Left renal cortex interstitium (tissue), 4 donors: ENCODE measurements at places on chromosomes 12 and 14. TPM values are rescaled to one million over a fixed set of nuclear protein-coding genes. Genes with fewer than 3 reads are reported as not detected.

DNA sequence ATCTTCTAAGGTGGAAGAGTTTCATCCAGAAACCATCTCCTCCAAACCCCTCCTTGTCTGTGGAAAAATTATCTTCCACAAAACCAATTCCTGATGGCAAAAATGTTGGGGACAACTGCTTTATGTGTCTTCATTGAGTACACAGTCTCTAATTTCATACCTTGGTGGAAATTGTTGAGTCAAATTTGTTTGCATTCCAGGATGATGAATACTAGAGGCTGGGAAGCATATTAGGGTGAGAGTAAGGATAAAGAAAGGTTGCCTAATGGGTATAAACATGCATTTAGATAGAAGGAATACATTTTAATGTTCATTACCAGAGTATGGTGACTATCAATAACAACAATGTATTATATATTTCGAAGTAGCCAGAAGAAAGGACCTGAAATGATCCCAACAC is 98.2 kb downstream of the C12orf42 start:
- no peak for DNase-seq

- no peak for DNase-seq
Observed at GRCh38 chr14:81517798-81518398, 15.8 kb downstream of the SEL1L start.

DNA sequence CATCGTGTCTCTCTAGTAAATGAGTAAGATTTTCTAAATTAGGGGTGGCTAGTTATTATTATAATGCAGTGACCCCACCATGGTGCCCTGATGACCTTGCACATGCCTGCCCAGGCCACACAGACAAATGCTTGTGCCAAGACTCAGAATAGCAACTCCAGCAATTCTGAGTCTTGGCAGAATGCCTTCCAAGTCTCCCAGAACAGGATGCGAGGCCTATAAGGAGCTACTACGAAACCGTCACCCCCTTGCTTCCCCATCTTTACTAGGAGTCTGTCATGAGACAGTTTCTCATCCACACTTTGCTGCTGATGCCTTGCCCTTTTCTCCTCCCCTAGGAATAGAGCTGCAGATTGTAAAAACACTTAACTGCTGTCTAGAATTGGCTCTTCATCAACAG is 559.9 kb downstream of the TRHDE start:
- no peak for DNase-seq

The OLR1 gene
- 2.7 TPM for polyA plus RNA-seq

The KCNJ8 gene
- polyA plus RNA-seq, result 16.9 TPM

The NUAK1 gene
- 10.7 TPM for polyA plus RNA-seq

The CCDC197 gene
- not detected for polyA plus RNA-seq
